ENCODE measurements at places on chromosomes 11 and 22. TPM values are rescaled to one million over a fixed set of nuclear protein-coding genes. Genes with fewer than 3 reads are reported as not detected.
A peak's percentile ranks its signal among the peaks of the same experiment; 100 is the strongest.

SEC14L2 gene
- 8.8 TPM for polyA plus RNA-seq

PATE2 gene
- not detected for polyA plus RNA-seq

HOATZ gene
- 13.7 TPM for polyA plus RNA-seq

MRGPRX3 gene
- polyA plus RNA-seq = not detected

PRRG4 gene
- polyA plus RNA-seq = 2.2 TPM

SUN2 gene
- polyA plus RNA-seq = 64.7 TPM

CASP5 gene
- 0.42 TPM for polyA plus RNA-seq

OR2D2 gene
- not detected for polyA plus RNA-seq

ADAMTS15 gene
- polyA plus RNA-seq = 37.3 TPM

MMP10 gene
- 2.4 TPM for polyA plus RNA-seq

SCUBE2 gene
- 47.3 TPM for polyA plus RNA-seq

LRRC10B gene
- polyA plus RNA-seq = 0.37 TPM

CDC42BPG gene
- 7.1 TPM for polyA plus RNA-seq

DNA sequence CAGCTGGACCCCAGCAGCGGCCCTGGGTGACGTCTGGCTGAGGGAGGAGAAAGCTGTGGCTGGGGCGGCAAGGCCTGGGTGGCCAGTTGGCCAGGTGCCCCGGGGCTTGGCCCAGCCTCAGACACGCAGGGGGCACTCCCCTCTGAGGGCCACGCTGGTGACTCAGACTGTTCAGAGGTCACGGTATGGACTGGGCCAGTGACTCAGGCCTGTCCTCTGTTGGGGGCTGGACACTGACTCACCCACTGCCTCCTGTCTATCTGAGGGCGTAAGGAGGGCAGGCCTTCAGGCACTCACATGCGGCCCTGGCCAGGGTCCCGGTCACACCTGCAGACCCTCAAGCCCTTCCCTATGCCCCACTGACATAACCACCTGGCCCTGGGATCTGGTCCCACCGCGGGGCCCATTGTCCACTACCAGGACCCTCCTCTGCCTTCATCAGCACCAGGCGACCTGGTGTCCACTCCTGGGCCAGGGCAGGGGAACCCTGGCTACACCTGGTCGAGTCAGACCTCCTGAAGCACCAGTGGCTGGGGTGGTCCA, 3.7 kb upstream of the MUC5AC start:
- DNase-seq = no peak

- DNase-seq = peak; percentile 11
Measured at GRCh38 chr11:68928136-68928880, 24.6 kb downstream of the IGHMBP2 start.

GRCh38 chr11:86386746-86387145, 12.1 kb downstream of the CCDC81 start:
- DNase-seq = no peak

DNA sequence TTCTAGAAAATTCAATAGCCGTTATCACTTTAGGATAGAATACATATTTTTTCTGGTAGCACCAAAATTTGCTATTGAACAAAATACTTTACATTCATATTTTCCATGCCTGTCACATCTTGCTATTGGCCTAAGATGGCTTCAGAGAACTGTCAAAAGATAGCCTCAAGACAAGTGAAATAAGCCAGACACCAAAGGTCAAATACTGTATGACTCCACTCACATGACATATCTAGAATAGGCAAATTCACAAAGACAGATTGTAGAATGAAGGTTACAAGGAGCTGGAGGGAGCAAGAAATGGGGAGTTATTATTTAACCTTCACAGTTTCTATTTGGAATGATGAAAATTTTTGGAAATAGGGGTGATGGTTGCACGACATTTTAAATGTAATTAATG, 223.7 kb upstream of the ZC3H12C start:
- no peak for DNase-seq

- DNase-seq = no peak
Measured at GRCh38 chr11:96221244-96222070, 121.5 kb downstream of the MAML2 start.

- DNase-seq = no peak
Measured at GRCh38 chr11:25094085-25094802, 597.4 kb downstream of the LUZP2 start.

- DNase-seq = no peak
Measured at GRCh38 chr11:95373241-95373640, 142.2 kb upstream of the SESN3 start.

GRCh38 chr11:117107701-117108590, 9.7 kb upstream of the SIK3 start:
- no peak for DNase-seq

DNA sequence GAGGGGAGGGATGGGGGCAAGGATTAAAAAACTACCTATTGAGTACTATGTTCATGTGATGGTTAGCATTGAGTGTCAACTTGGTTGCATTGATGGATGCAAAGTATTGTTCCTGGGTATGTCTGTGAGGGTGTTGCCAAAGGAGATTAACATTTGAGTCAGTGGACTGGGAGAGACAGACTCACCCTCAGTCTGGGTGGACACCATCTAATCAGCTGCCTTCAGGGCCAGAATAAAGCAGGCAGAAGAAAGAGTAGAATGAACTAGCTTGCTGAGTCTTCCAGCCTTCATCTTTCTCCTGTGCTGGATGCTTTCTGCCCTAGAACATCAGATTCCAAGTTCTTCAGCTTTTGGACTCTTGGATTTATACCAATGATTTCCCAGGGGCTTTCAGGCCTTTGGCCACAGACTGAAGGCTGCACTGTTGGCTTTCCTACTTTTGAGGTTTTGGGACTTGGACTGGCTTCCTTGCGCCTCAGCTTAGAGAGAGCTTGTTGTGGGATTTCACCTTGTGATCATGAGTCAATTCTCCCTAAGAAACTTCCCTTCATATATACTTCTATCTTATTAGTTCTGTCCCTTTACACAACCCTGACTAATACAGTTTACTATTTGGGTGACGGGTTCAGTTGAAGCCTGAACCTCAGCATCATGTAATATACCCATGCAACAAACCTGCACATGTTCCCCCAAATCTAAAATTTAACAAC, 70.2 kb downstream of the MTNR1B start:
- DNase-seq = no peak

GRCh38 chr11:7924536-7924935, 6.5 kb downstream of the OR10A6 start:
- DNase-seq = no peak

DNA sequence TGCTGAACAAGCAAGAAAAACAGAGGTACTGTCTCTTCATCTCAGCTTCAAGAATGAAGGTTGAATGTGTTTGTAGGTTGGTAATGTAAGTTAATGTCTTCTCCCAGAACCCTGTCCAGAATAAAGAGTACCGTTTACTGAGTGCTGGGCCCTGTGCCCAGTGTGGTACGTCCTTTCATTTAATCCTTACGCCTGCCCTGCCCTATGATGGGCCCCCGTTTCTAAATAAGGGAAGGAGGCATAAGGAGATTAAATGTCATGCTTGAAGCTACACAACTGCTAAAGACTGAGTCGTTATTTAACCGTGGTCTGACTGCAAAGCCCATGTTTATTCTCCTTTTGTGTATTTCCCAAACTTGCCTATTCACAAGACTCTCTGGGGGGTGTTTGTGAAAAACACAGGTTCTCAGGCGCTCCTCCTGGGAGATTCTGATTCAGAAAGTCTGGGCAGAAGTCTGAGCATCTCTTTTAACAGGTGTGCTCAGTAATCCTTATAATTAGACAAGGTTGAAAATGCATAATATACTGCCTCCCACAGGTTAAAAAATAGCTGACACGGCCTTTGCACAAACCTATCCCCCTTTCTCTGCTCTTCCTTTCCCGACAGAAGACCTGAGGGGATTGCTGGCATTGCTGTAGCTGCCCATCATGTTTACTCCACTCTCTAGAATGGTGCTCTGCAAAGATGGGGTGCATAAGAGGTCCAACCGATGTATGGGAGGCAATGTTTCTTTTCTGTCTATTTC, 56.3 kb upstream of the ZBTB44 start:
- DNase-seq = no peak

GRCh38 chr11:7759010-7759409, 37.7 kb downstream of the OR5P2 start:
- no peak for DNase-seq

DNA sequence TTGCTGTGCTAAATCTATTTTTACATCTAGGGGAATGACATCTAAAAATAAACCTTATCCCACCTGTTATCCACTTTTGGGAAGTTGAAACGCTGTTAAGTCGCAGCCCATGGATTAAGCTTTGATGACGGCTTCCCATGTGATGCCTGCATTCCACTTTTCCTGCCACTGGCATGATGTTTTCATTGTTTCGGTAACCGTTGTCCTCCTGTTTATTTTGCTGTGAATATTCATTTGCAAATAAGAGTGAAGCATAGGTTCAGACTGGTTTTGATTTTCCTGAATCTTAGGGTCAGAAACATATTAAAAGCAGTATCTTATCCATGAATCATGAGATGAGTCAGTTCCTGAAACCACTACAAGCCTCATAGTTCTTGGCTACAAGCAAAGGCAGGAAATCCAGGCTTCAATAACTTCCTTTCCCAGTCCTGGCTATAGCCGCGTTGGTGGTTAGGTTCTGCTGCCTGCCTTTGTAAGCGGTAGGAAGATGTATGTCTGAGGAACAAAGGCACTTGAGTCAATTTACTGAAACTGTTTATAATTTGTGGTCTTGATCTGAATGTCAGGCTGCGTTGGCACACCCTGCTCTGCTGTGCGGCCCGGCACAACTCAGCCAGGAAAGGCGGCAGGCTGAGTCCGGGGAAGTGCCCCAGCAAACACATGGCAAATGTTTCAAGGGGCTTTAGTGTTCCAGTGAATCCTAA, 19.4 kb downstream of the TEAD1 start:
- no peak for DNase-seq

DNA sequence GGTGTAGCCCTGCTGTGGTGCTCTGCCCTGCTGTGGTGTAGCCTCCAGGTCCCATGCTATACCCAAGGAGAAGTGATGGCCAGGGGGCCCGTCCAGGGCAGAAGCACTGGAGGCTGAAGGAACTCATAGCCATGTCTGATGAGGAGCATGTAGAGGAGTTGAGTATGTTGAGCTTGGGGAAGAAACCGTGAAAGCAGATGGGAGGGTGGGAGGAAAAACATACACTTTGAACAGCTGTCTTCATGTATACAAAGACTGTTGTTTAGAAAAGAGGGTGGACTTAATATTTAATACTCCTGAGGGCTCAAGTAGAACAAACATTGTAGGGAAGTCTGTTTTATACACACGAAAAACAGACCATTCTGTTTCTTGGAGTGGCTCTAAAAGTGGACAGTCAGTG, 26.6 kb upstream of the TTC12 start:
- peak; percentile 18 for DNase-seq

DNA sequence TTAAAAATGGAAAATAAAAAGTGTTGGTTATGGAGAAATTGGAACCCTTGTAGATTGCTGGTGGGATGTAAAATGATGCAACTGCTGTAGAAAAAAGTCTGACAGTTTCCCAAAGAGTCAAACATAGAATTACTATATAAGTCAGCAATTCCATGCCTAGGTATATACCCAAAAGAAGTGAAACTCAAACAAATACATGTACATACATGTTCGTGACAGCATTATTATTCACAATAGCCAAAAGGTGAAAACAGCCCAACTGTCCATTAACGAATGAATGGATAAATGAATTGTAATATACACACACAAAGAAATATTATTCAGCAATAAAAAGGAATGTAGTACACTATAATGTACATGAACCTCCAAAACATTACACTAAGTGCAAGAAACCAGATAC, 116.0 kb downstream of the TTC28 start:
- DNase-seq = no peak

DNA sequence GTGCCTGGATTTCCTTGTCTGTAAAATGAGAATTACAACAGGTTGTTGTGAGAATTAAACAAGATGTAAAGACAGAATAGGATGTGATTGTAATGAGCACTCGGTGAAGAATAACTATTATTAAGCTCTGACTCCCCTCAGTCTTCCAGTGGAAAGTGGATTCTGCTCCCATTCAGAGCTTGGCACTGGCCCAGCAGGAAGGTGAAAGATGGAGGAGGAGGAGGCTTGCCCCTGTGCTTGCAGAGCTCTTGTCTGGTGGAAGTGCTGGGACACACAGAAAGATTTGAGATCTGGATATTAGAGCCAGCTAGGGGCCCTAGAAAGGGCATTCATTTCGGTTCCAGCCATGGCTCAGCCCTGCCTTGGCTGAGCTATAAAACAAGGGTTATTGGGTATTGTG, 28.2 kb downstream of the PHLDB1 start:
- no peak for DNase-seq

DNA sequence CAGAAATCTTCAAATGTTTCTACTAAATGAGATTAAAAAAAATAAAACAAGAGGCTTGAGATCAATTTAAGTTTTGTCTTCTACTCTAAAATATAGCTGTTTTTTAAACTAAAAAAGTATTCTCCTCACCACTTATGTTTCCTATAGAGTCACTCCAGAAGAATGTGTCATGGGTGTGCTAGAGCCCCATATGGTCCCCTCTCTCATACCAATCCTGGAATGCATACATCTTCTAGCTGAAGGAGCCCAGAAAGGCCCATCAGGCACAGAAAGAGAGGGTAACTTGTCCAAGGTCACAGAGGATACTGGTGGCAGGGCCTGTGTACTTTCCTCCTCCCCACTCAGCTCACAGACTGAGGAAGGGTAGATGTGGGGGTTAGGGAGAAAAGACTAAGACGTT, 34.4 kb downstream of the RELT start:
- no peak for DNase-seq

- no peak for DNase-seq
Measured at GRCh38 chr11:124778281-124778680, 16.2 kb upstream of the ESAM start.

DNA sequence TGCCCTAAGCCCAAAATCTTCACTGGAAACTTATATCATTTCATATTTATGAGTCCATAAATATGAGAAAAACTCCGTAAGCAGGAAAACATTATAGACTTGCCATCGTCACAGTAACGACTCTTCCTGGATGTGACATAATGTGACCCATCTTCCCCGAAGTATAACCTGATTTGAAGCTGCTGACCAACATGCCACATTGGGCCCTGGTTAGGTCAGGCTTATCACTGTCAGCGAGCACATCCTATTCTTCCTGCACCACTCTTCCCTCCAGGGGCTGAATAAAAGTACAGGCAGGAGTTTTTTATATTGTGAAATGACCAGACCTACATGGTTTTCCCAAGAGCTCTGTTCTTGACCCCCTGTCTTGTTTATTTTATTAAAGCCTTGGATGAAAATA, 12.1 kb upstream of the BLID start:
- DNase-seq = no peak

DNA sequence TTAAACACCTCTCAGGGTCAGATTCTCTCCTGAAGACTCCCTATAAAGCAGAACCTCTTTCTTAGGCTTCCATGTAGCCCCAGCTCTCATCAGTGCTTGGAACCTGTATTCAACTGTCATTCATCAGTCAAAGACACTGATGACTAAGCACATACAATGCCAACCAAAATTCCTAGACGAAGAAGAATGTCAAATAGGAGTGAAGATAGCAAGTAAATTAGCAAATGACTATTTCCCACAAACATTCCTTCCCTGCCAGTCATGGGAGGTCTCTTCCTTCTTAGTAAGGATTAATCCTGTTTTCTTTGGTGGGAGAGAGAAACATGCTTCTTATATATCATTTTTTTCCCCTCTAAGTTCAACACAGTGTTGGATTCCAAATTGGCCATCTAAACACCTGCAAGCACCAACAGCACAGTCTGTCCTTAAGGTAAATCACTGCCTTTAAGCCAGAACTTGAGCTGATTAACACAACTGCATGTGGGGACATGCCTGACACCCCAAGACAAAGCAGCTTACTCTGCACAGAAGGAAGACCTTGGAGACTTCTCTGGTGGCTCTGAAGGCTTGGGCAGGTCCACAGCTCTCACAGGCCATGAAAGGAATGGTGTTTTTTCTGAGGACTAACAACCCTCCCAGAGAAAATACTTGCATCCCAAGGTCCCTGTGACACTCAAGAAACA, 47.5 kb upstream of the ME3 start:
- DNase-seq = no peak
